IPS DF 6.9 (cell line): ENCODE measurements at places on chromosomes 7 and 10.

- no peak for DNase-seq
Observed at GRCh38 chr10:111887266-111887665, 296.3 kb downstream of the GPAM start.

GRCh38 chr7:77917500-77918262 is 119.1 kb downstream of the PHTF2 start:
- DNase-seq, result no peak

- DNase-seq, result no peak
Observed at GRCh38 chr10:51419196-51420093, 279.9 kb downstream of the CSTF2T start.

GRCh38 chr10:88343761-88344484 is 239.2 kb downstream of the RNLS start:
- no peak for DNase-seq

- DNase-seq, result no peak
Observed at GRCh38 chr10:78202386-78202785, 168.7 kb downstream of the RPS24 start.

- DNase-seq, result no peak
Observed at GRCh38 chr10:30719832-30720231, 90.3 kb upstream of the LYZL2 start.

DNA sequence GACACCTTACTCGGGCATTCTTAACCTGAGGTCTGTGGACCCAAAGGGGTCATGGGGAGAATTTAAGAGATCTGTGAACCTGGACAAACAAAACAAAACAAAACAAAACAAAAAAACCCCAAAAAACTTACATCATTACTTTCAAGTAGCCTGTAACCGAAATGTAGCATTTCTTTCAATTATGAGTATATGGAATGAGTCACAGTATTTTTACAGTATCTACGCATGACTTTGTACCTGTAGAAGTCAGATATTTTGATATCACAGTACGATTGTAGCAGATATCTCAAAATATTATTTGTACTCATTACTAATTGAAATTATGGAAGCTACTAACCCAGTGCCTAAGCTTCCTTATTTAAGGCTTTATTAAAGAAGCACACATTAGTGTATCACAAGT is 210.2 kb downstream of the JAZF1 start:
- no peak for DNase-seq

- no peak for DNase-seq
Observed at GRCh38 chr10:7380704-7381241, 30.1 kb downstream of the SFMBT2 start.

GRCh38 chr10:22712211-22712955 is 2.0 kb downstream of the PIP4K2A start:
- no peak for DNase-seq

DNA sequence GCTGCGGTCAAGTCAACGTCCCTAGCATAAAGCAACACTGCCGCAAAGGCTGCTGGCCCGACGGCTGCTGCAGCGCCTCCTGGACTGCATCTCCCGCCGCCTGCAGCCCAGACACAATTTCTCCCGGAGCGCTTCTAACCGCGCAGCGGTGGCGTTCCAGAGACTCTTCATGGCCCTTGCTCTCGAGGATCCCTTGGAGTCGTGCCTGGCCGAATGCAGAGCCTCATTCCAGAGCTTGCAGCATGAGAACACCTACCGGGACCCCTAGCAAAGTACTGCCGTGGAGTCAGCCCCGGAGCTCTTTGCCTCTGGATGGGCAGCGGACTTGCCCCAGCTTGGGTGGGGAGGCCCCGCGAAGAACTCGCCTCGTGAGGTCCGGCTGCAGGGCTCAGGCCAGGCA is 79.7 kb upstream of the ZNF32 start:
- no peak for DNase-seq

GRCh38 chr7:103711413-103711812 is 265.4 kb upstream of the SLC26A5 start:
- no peak for DNase-seq

DNA sequence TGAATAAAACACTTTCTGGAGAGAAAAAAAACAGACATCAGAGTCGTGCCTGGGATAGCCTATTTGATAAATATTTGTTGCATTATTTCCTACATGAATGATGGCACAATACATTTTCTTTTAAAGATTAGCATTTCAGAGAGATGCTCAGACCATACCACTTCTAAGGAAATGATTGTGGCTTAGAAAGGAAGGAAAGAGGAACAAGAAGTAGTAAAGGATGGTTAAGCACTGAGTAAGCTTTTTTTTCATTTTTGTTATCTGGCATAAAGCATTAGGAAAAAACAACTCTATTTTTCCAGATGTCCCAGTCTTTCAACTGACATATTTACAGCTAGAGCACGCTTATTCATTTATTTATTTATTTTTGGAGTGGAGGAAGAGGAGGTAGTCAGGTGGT is 258.8 kb upstream of the TEX47 start:
- DNase-seq, result no peak

DNA sequence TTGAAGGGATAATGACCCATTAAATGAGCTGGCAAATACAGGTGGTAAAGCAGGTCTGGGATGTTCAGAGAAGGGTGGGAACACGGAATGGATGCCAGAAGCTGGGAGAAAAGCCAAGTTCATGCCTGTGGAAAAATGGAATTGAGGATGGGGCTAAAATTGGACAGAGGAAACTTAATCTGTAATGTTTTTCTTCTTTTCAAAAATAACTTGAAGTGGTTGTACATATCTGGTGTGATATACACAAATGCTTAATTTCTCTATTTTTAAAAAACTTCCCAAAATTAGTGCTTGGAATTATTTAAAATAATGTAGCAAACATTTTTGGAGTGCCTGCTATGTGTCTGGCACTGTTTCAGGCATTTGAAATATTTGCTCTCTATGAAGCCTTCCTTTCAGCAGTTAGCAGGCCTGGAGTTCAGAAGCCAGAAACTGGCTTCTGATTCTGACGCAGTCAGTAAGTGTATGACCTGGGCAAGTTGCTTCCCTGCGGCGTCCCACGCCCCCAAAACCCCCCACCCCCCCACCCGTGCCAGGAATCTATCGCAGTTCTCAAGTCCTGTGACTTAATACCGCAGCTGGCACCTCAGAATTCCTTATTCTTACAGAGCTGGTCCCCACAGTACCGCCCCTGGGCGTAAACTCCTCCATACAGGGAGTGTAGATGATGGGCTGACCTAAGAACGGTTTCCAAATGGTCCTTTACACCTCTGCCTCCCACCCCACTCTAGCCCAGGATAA is 828 bp upstream of the MALSU1 start:
- no peak for DNase-seq

- DNase-seq, result no peak
Observed at GRCh38 chr10:28242555-28243204, 60.2 kb downstream of the MPP7 start.

GRCh38 chr10:50990568-50991455 is 83.5 kb upstream of the PRKG1 start:
- DNase-seq, result no peak

DNA sequence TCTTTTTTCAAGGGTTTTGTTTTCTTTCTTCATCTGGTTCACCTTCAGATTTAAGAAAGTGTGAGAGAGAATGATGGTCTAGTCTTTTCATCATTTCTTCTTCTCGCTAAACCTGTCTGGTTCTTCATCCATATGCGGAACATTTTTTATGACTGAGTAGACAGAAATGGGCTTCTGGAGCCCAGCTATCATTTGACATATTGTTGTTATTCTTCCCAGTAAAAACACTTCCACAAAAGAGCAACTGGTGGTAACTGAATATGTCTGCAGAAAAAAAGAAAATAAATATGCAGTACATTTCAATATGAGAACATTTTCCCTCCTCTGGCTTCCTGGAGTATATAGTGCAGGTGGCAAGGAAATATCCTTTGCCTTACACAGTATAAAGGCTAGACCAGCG is 209.5 kb downstream of the JCAD start:
- DNase-seq, result no peak
